Small intestine (tissue), 16 donors: ENCODE measurements at places on chromosomes 12 and 14. TPM values are rescaled to one million over a fixed set of nuclear protein-coding genes. Genes with fewer than 3 reads are reported as not detected.

The ERP27 gene
- polyA plus RNA-seq, result not detected

The GALNT8 gene
- polyA plus RNA-seq, result 6.8 TPM

The RFLNA gene
- 19.9 TPM for polyA plus RNA-seq

DNA sequence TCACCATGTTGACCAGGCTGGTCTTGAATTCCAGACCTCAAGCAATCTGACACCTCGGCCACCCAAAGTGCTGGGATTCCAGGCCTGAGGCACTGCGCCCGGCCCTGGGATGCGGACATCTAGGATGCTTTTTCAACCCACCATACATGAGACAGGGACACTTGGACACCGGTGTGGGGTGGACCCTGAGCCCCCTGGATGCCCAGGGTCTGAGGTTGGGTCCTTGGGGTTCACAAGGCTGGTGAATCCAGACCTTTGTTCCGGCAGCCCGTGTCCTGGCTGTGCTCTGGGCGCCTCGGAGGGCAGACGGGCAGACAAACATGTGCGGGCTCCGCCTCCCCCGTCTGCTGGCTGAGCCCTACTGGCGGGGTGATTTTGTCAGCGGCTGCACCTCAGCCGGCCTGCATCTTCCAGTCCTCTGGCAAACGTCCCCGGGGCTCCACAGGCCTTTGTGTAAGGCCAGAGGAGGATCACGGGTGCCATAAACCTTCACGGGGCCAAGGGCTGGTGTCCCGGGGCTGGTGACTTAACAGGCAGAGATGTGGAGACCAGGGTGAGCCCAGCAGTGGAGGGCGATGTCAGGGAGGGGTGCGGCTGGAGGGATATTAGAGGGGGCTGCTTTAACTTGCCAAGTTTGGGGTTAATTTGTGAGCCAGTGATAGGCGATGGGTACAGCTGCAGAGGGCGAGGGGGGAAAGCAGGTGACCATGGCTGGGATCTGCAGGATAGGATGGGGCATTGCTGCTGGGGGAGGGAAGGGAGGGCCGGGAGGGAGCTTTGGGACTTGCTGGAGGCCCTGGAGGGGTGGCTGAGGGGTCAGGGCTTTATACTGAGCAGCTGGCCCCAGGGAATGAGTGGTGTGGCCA lies 5.8 kb downstream of the ASPG start:
- no peaks in the 10 kb centered on the region for H3K27me3 ChIP-seq
- no peak for DNase-seq
- H3K27ac ChIP-seq, result no peak overlapping the region

DNA sequence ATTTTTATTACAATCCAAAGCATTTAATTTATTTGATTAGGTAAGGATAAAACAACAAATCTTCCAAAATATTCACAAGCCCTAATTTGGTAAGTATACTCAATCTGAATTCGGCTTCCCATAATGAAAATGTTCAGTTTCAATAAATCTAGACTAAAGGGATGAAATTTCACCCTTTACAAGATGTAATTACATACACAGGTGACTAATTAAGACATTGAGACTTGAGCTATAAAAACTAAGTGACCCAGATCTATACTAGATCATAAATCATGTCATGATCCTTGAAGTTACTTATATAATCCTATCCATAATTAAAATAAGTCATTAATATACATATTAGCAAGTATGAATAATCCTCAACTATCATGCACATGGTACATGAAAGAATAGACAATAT lies 36.6 kb downstream of the LRP6 start:
- H3K4me1 ChIP-seq, result no peaks in the 10 kb centered on the region
- no peak overlapping the region for H3K4me3 ChIP-seq
- H3K36me3 ChIP-seq, result no peaks in the 10 kb centered on the region
- no peak for DNase-seq
- H3K27ac ChIP-seq, result no peak overlapping the region

DNA sequence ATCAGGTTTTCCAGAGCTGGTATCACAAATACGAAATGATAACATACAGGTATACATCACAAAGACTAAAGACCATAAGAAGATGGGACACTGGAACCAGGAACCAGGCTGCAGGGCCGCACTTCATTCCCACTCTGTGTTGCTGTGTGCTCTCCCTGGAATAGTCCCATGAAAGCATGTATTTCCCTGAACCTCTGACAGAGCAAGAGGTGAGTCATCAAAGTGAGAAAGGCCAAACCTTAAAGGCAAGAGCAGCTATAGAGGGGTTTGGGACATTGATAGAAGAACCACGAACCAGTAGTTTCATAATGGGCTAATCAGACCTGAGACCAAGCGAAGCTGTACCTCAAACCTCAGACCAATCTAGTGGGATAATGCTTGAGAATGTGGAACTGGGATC lies 283.0 kb upstream of the PRKD1 start:
- H3K27me3 ChIP-seq, result no peaks in the 10 kb centered on the region
- H3K27ac ChIP-seq, result no peak overlapping the region
- H3K4me1 ChIP-seq, result no peaks in the 10 kb centered on the region
- no peaks in the 10 kb centered on the region for H3K36me3 ChIP-seq
- no peak overlapping the region for H3K4me3 ChIP-seq
- no peak for DNase-seq

GRCh38 chr12:67592228-67593011 lies 56.1 kb upstream of the DYRK2 start:
- no peak overlapping the region for H3K4me3 ChIP-seq
- no peaks in the 10 kb centered on the region for H3K36me3 ChIP-seq
- DNase-seq, result peak; percentile 69
- no peaks in the 10 kb centered on the region for H3K27me3 ChIP-seq

DNA sequence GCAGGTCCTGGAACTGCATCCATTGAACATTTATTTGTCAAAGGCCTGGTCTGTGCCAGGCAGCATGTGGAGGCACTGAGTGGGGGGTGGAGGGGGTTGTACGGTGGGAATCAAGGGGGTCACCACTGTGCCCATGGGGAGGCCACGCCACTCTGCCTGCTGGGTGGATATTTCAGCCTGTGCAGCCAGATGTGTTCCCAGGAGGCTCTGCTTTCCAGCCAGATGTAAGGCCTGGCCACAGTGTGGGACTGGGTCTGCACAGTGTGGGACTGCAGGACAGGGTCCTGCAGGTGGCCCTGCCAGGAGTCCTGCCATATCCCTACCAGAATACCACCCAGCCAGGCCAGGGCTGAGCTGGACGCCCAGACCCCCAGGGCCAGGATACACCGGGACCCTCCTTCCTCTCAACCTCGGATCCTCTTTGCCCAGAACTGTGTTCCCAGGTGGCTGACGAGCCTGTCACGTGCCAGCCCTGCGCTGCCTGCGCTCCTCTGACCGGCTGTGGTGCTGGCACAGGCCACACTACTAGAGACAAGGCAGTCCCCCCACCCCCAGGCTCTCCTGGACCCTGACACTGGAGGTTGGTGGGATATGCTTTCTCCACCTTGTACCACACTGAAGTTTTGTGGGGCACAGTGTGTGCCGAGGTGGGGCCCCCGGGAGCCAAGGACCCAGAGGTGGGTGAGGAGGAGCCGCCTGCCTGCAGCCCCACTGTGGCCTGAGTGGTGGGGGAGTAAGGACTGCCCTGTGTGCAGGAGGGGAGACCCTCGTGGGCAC lies 17.5 kb downstream of the XRCC3 start:
- H3K36me3 ChIP-seq, result peaks cover 88% of the 10 kb centered on the region
- no peak overlapping the region for H3K27ac ChIP-seq
- H3K4me1 ChIP-seq, result no peaks in the 10 kb centered on the region
- DNase-seq, result no peak
- H3K27me3 ChIP-seq, result no peaks in the 10 kb centered on the region

GRCh38 chr12:108572166-108572790 lies 9.9 kb downstream of the ISCU start:
- no peak overlapping the region for H3K27ac ChIP-seq
- H3K4me1 ChIP-seq, result no peaks in the 10 kb centered on the region
- no peak for DNase-seq
- no peak overlapping the region for H3K4me3 ChIP-seq
- H3K27me3 ChIP-seq, result no peaks in the 10 kb centered on the region
- peaks cover 11% of the 10 kb centered on the region for H3K36me3 ChIP-seq

DNA sequence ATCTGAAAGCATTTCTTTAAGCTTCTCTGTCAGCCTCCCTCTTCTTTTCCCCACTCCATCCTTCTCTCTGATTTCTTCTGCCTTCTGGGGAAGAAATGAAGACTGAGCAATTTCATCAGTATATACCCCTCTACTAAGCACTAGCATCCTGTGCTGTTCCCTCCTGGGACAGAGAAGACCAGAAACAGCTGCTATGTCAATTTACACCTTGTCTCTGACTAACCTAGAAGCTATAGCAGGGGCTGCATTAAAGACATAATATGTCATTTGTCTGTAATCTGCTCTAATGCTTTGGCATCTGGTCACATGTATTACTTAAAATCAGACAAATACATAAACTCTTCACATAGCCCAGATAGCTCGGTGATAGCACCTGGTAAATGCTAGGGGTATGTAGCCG lies 296.9 kb downstream of the PAWR start:
- no peaks in the 10 kb centered on the region for H3K4me1 ChIP-seq
- no peak overlapping the region for H3K4me3 ChIP-seq
- no peaks in the 10 kb centered on the region for H3K27me3 ChIP-seq

DNA sequence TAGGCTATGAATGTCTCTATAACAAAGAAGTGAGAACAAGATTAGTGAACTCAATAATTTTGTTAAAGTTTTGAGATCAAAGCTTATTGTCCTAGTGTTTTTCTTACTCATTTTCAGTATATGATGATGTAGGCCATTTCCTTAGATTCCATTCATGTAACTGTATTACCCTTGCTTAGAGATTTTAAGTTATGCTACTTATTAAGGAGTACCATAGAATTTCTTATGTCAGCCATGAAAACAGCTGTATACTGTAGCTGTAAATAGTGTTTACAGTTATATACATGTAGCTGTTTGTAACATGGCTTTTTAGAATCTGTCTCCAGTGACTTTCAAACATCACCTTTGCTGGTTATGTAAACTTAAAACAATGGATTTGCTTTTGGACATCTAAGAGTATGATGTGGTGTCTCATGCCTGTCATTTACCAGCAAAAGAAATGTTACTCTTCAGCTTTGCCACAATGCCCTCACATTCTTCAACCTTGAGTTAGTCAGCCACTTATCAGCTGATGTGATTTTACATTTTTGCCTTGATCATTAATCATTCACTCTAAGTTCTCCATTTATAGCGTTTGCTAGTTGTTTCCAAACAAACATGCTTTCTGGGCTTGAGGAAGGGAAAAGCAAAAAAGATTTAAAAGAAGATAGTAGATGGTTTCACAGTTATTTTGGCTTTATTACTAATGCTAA lies 55.5 kb downstream of the SLC16A7 start:
- no peak overlapping the region for H3K27ac ChIP-seq
- no peaks in the 10 kb centered on the region for H3K27me3 ChIP-seq
- H3K4me1 ChIP-seq, result no peaks in the 10 kb centered on the region
- no peak overlapping the region for H3K4me3 ChIP-seq
- DNase-seq, result no peak
- no peaks in the 10 kb centered on the region for H3K36me3 ChIP-seq

DNA sequence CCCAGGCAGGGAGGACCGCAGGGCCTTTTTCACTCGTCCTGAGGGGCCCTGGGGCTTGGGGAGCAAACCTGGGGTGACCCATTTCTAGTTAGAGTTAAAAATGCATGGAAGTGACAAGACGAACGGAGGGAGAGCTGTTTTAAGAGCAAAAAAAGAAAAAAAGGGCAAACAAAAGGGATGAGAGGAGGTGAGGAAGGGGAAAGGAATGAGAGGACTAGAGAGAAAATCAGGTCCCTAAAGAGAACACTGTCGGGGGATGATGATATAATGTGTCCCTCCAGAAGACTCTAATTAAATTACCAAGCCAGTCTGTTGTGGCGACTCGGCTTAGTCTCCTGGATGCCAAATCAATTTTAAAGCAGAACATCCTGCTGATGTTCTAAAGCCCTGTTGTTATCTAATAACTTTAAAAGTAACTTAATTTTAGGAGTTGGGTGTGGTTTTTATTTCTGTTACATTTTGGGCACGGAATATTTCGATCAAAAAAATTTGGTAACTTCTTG lies 1.1 kb downstream of the ANO6 start:
- H3K27me3 ChIP-seq, result no peaks in the 10 kb centered on the region
- peaks cover 9% of the 10 kb centered on the region for H3K4me1 ChIP-seq
- H3K36me3 ChIP-seq, result no peaks in the 10 kb centered on the region
- H3K27ac ChIP-seq, result peak overlapping the region; percentile 91

GRCh38 chr14:65141523-65141922 lies 39.2 kb upstream of the MAX start:
- no peak overlapping the region for H3K27ac ChIP-seq
- no peaks in the 10 kb centered on the region for H3K27me3 ChIP-seq
- H3K36me3 ChIP-seq, result no peaks in the 10 kb centered on the region
- no peak for DNase-seq
- no peaks in the 10 kb centered on the region for H3K4me1 ChIP-seq
- no peak overlapping the region for H3K4me3 ChIP-seq
